ENCODE measurements at places on chromosomes 7 and 10.

GRCh38 chr10:62496925-62497324 is 122.8 kb downstream of the ZNF365 start:
- no peak for DNase-seq

DNA sequence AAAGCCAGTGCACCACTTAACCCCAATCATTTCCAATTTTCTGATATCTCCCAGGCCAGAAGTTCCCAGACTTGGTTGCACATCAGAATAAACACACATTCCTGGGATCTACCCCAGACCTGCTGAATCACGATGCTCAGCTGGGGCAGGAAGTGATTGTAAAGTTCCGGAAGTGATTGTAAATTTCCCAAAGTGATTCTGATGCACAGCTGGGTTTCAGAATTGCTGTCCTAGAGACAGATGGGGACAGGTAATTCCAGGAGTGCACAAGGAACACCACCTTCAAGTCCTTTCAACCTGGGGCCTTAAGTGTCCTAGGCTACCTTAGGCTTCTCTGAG is 104.2 kb upstream of the EEPD1 start:
- DNase-seq: no peak

DNA sequence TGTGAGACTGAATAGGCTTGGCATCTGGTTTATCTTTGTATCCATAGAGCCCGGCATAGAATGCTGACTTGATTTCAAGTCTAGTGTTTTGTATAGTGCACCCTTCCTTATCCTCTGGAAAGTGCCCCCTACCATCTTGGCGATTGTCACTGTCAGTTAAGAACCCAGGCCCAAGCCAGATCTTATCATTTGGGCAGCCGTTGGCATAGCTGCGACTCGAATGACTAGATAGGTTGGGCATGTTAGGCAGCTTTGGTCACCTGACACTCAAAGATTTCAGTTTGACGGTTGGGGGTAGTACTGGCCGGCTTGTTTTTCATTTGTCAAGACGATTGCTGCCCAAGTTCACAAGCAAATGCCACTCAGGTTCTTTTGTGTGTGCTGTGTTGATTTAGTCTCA is 6.6 kb downstream of the NIPSNAP2 start:
- no peak for DNase-seq

- no peak for DNase-seq
These were observed 201.9 kb downstream of the BMPER start for GRCh38 chr7:34107276-34107675.

DNA sequence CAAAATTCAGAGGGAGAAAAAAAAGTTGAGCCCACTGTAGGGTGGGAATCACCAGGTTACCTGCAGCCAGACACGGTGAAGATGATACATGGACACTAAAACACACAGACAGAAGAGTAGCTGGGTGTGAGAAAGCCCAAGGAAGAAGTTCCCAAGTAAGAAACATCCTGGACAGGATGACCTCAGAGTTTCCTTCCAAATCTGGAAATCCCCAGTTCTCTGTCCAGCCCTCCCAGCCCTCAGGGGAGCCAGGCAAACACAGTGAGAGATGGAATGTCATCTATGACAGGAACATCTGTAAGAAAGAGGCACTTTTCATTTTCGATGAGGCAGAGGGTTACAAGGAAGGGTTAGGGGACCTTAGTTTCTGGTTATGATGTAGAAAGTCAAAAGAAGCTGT is 125.1 kb upstream of the LYZL1 start:
- no peak for DNase-seq

- no peak for DNase-seq
These were observed 209.8 kb upstream of the POM121L12 start for GRCh38 chr7:52825611-52826010.

GRCh38 chr10:61465171-61465496 is 12.0 kb upstream of the TMEM26 start:
- no peak for DNase-seq

GRCh38 chr7:159253657-159254056 is 109.0 kb upstream of the VIPR2 start:
- no peak for DNase-seq

DNA sequence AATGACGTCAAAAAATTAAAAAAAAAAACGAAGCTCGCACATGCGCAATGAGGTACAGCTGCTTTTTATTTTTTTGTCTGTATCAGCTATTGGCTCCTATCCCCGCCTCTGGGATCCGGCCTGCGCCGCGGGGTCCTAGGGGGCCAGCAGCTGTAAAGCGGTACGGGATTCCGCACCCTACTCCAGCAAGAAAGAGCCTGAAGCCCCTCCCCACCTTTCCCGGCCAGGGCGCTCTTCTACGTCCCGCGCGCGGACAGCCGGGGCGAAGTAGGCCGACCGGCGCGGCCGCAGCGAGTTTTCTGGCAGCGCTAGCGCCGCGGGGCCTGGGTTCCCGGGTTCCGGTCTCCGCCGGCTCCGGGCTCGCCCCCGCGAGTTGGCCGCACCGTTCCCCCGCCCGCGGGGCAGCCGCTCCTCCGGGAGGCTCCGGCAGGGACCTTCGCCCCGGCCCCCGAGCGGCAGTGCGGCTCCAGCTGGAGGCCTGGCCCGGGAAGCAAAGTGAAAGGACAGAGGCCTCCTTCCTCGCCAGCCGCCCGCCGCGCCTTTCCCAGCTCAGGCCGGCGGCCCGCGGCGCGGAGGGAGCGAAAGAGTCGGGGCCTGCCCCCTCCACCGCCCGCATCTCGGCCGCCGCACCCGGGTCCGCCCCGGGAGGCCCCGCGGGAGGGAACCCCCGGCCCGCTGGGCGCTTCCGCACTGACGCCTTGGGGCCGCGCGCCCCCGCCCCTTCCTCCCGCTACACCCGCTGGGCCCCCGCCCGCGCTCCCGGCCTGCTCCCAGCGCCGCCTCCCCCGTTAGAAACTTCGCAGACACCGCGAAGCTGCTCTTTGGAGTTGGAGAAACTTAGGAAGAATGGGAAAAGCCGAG is 4.7 kb upstream of the SPAG6 start:
- DNase-seq: no peak

DNA sequence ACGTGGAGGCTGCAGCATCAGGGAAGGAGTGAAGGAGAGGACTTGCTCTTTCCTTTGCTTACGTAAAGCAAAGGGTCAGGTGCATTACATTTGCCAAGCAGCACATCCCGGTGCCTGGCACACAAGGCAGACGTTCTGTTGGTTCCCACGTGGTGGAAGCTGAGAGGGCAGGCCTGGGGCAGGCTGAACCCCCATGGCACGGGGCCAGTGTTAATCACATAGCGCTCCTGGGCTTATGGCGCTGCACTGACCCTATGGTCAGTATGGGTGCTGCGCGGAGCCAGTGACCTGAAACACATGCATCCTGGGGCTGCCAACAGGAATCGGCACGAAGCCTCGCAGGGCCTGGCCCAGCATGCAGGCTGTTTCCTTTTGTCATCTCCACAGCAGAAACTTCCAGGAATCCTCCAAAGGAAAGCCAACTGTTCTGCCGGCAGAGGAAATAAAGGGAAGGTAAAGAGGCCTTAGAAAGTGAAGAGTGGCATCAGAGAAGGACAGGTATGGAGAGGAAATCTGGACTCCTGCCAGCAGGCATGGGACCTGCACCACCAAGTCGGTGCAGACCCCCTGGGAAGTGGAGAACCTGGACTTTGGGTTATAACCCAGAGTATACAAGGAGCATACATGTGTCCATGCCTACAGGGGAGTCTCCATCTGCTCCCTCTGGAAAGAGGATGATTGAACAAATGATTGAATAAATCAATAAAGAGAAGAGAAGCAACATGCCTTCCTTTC is 560.2 kb downstream of the TCERG1L start:
- DNase-seq: no peak

DNA sequence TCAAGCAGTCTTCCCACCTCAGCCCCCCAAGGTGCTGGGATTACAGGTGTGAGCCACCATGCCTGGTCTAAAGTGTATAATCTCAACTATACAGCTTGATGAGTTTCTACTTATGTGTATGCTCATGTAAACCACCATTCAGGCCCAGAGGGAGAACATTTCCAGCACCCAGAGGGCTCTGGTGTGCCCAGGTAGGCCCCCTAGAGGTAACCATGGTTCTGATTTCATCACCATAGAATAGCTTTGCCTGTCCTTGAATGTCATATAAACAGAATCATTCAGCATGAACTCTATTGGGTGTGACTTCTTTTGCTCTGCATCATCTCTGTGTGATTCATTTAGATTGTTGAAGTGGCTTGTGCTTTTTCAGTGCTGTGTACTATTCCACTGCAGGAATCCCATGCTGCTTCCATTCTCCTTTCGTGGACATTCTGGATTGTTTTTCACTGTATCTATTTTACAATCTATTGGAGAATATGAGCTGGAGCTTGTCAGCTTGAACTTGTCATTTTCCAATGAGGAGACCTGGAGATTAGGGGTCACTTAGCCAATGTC is 35.2 kb downstream of the COL26A1 start:
- DNase-seq: no peak

DNA sequence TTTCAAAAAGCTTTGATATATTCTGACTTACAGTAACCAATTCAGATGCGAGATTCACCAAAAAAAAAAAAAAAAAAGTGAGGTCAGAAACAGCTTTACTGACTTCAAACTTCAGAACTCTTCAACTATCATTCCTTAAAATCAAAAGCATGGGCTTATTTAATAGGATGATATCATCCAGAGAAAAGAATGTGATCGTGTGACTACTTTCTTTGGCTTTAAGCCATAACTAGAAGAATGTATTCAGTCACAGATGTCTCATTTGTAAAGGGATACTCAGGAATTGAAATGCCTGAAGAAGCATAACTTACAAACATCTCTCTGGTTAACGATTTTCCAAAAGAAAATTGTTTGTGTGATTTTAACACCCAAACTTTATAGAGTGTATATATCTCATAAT is 11.5 kb downstream of the TPK1 start:
- no peak for DNase-seq

GRCh38 chr10:10626734-10627133 is 390.9 kb upstream of the CELF2 start:
- no peak for DNase-seq

DNA sequence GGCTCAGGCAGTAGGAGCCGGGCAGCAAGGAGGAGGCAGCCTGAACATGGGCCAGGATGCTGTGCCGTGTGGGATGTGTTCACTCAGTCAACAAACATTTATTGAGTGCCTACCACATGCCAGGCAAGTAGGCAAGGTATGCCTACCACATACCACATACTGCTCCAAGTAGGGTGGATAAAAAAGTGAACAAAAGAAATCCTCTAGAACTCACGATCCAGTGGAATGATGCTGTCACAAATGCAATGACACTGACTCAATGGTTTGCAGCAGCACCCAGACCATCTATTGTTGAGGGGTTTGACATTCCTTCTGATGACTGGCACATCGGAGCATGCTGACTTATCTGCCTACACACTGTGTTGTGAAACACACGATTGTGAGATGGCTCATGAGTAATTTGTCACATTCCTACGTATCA is 413.5 kb downstream of the NRG3 start:
- no peak for DNase-seq

GRCh38 chr10:110522365-110522988 is 24.8 kb downstream of the DUSP5 start:
- no peak for DNase-seq

All from activated CD8-positive, alpha-beta memory T cell treated with anti-CD3 and anti-CD28 coated beads for 1 hour (primary cell).